ENCODE measurements at places on chromosomes 2 and 18.

GRCh38 chr2:225040142-225040541 lies 2.1 kb downstream of the DOCK10 start:
- no peak for DNase-seq

DNA sequence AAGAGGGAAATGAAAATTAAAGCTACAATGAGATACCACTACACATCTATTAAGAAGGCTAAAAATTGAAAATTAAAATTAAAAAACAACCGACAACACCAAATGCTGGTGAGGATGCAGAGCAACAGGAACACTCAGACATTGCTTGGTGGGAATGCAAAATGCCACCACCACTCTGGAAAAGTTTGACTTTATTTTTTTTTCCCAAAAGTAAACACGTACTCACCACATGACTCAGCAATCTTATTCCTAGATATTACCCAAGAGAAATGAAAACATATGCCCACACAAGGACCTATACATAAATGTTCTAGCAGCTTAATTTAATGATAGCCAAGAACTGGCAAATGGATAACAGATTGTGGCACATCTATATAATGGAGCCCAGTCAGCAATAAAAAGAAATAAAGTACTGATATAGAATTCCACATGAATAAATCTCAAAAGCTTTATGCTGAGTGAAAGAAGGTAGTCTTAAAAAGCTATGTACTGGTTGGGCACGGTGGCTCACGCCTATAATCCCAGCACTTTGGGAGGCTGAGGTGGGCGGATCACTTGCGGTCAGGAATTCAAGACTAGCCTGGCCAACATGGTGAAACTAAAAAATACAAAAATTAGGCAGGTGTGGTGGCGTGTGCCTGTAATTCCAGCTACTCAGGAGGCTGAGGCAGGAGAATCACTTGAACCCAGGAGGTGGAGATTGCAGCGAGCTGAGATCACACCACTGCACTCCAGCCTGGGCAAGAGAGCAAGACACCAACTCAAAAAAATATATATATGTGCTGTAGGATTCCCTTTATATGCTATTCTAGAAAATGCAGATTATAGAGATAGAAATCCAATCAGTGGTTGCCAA lies 4.2 kb upstream of the PROC start:
- peak; percentile 64 for DNase-seq

GRCh38 chr18:6194640-6195039 lies 220.1 kb downstream of the L3MBTL4 start:
- DNase-seq: no peak

- no peak for DNase-seq
Measured at GRCh38 chr2:191086706-191087105, 64.1 kb downstream of the STAT4 start.

GRCh38 chr2:204313256-204313655 lies 232.0 kb upstream of the PARD3B start:
- no peak for DNase-seq

DNA sequence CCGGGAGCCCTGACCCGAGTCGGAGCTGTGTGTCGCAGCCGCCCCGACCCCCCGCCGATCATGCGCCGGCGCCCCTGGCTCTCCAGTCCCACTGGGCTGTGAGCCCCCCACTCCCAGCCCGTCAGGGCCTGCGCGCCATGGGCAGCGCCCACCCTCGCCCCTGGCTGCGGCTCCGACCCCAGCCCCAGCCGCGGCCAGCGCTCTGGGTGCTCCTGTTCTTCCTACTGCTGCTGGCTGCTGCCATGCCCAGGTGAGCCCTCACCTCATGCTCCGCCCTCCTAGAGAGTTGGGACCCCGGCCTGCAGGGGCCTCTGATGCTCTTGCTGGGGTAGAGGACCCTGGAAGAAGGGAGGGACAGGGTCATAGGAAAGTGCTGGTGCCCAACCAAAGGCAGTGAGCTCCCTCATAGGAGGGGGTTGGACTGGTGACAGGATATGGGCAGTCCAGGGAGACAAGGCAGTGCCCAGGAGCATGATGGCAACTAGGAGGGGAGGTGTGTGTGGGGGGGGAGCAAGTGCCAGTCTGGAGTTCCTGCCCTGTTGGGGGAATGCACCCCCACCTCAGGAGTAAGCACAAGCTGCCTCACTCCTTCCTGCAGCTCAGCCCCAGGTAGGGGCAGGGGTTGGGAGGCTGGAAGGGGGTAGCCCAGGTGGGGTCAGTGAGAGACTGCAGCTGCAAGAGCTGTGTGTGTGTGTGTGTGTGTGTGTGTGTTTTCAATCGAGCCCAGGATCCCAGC lies 375 bp downstream of the WNT10A start:
- no peak for DNase-seq

GRCh38 chr18:55407774-55408535 lies 180.0 kb downstream of the TCF4 start:
- no peak for DNase-seq

DNA sequence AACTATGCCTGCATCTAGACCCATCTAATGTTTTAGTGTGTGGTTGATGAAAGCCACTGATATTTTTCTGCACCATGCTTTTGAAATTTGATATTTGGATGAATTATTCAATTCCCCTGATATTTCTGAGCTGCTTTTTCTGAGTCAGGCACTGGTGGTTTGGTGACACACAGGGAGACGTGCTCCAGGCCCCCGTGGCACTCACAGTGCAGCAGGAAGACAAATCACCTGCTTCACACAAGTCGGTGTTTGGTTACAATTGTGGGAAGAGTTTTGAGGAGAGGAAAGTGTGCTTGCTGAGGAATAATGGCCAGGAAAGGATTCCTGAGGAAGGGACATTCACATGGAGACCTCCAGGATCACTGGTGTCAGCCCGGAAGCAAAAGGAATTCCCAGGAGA lies 179.7 kb downstream of the ACKR3 start:
- no peak for DNase-seq

DNA sequence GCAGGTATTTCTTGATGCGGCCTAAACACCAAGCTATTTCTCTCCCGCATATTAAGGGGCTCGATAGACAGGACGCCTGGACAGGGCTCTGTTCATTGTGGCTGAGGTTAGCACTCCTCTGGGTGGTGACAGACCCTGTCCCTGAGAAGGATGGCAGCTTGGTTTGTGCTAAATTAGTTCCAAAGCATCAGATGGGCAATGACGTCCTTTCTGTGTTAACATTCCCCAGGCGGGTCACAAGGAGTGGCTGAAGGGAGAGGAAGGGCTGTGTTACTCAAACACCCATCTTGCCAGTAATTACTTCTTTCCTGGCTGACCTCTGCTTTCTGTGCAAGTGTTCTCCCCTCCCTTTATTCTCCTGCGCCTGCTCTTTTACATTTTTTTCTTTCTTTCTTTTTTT lies 75.0 kb downstream of the TMEM247 start:
- no peak for DNase-seq

DNA sequence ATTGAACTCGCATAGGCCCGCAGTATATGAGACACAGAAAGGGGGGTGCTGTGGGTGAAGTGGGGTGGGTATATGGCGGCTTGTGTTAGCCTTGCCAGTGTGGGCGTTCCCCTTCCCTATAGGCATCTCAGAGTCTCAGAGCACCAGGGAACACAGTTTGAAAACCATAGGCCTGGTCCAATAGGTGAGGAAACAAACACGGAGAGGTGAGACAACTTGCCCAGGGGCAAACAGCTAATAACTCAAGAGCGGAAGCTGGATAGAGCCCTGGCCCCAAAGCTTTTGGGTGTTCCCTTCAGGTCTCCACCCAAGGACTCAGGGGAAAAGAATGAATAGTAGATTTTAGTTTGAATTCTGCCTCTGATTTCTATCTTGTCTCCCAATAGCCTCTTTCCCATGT lies 7.9 kb downstream of the LIPG start:
- no peak for DNase-seq

DNA sequence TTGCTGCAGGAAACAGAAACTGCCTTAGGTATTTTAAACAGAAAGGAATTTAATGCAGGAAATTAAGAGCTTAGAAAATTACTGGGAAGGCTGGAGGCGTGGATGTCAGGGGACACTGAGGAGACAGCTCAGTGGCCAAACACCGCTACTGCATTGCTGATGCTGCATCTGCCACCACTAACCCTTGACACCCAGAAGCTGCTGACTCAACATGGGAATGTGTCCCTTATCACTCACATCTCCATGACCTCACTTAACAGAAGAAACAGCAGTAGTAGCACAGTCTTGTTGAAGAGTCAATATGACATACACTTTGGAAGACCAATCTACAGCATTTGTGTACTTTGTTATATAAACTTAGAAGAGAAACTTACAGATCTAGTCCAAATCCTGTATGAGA lies 906.1 kb downstream of the SLC4A3 start:
- DNase-seq: no peak

DNA sequence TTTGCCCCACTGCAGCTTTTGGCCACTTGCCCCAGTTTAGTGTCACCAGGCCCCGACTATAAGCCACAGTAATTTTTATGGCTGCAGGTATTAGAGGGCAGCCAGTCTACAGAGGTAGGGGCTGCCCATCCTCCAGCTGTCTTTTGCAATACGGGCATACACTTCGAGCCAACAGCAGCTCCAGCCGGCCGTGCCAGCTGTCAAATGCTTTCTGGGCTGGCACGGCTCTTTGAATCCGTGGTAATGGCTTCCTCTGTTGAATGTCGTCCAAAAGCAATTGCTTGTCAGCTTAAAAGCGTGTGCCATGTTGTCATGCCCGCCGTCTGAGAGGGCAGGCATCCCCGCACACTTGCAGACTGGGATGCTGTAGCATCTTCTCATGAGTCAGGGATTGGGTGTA lies 41.3 kb downstream of the BCL2L11 start:
- DNase-seq: no peak

DNA sequence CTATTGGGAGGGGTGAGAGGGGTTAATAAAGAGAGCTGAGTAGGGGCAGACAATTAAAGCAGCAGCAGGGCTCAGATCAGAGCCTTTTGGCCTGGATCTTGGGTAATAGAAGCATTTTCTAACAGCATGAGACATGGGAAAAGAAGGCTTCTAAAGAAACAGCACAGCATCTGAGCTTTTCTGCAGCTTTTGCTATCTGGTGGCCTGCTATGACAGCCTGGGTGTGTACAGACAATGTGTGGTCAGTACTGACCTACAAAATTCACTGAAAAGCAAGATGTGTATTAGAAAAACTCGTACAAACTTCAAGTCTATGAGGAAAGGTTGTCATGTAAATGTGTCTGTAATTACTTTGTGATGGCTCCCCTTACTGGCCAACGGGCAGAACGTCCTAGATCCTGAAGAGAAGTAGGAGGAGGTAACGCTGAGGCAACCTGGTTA lies 95.6 kb downstream of the GALNT3 start:
- no peak for DNase-seq

- no peak for DNase-seq
Measured at GRCh38 chr18:36635414-36636096, 193.2 kb downstream of the TPGS2 start.

- no peak for DNase-seq
Measured at GRCh38 chr2:36584148-36584794, 13.7 kb downstream of the FEZ2 start.

DNA sequence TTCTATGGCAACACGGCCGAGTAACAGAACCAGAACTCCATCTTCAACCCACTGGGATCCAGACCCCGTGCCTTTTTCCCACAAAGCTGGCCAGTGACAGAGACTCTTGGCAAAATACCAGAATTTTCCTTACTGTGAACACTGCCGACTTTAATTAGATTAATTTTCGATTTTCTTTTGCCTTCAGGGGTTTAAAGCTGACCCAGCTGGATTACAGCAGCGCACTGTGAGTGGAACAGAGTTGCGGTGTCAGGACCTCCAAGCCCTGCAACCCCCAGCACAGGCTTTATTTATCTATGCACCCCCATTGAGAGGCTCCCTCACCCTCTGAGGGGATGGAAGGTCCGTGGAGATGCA lies 36.4 kb downstream of the CTIF start:
- no peak for DNase-seq

GRCh38 chr2:70926042-70926441 lies 9.7 kb upstream of the ATP6V1B1 start:
- no peak for DNase-seq

GRCh38 chr2:178990533-178991241 lies 59.2 kb downstream of the CCDC141 start:
- DNase-seq: no peak

- DNase-seq: no peak
Measured at GRCh38 chr2:120917886-120918285, 182.2 kb downstream of the GLI2 start.

GRCh38 chr2:123913143-123913735 lies 111.8 kb upstream of the CNTNAP5 start:
- DNase-seq: no peak

GRCh38 chr2:118755384-118755783 lies 92.1 kb downstream of the EN1 start:
- no peak for DNase-seq

GRCh38 chr18:50527636-50528307 lies 32.1 kb upstream of the MAPK4 start:
- no peak for DNase-seq

All from HS-27A (cell line).